CD4-positive, alpha-beta T cell treated with Interleukin-12 subunit alpha and Interleukin-12 subunit beta, for 1 hour (primary cell): ENCODE measurements at places on chromosomes 13 and 19.
A peak's percentile ranks its signal among the peaks of the same experiment; 100 is the strongest.

DNA sequence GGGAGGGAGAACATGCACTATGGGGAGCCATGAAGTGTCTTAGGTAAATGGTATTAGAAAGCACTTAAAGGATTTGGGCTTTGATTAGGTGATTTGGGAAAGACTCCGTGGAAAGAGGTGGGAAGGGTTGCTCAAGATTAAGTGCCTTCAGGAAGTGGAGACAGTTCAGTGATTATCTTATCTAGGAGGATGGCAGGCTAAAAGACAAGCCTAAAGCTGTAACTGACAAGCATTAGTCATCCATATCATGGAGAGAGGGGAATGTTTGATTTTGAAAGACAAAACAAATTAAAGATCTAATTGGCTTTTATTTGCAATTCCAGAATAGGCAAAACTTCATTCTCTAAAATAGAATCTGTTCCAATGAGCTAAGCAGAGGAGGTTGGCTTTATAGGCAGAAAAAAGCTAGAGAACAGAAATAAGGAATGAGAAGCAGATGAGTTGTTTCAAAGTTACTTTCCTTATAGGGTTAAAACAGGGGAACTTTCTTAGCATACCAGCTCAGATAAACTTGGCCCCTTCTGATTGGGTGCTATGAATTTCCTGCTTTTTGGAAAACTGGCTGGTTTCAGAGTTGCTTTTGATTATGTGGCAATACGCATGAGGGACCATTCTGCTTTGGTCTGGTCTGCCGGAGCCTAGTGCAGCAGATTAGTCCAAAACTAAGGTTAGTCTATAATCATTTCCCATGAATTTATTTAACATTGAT, 1.8 kb upstream of the DIAPH3 start:
- no peak for DNase-seq

- no peak for DNase-seq
Measured at GRCh38 chr13:23670793-23671192, 100.6 kb downstream of the TNFRSF19 start.

GRCh38 chr19:48625891-48626327, 6.6 kb downstream of the SPHK2 start:
- no peak for DNase-seq

DNA sequence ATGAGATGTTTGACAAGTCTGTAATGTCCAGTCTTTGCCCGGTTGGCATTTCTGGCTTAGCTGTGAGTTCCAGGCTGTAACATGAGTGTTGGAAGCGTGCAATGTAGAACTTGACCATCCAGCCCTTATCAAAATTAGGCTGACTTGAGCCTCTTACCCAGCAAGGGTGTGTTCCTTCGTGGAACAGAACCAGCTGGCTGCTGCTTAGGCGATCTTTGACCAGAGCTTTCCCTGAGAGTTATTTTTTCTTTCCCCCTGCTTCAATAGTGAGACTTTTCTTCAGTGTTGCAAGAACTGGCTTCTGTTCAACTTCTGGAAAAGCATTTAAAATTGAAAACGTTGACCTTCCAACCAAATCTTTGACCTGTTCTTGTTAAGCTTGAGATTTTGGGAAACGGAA, 6.5 kb downstream of the TNFSF13B start:
- DNase-seq: no peak

- no peak for DNase-seq
Measured at GRCh38 chr19:50667759-50668231, 18.6 kb downstream of the C19orf81 start.

DNA sequence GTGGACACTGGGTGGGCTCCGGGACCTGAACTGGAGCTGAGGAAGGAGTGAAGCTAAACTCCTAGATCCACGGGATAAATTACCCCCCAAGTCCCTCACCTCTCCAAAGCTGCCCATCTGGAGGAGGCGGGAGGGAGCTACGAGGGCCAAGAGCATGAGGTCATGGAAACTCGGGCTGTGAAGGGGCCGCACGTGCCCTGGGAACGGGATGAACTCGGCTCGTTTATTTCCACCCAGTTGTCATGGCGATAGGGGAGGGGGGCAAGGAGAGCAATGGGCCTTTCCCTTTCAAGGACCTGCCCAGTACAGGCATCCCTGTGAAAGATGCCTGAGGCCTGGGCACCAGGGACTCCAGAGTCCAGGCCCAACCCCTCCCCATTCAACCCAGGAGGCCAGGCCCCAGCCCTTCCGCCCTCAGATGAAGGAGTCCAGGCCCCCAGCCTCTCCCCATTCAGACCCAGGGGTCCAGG, 3.8 kb downstream of the PPP1R12C start:
- DNase-seq: no peak

DNA sequence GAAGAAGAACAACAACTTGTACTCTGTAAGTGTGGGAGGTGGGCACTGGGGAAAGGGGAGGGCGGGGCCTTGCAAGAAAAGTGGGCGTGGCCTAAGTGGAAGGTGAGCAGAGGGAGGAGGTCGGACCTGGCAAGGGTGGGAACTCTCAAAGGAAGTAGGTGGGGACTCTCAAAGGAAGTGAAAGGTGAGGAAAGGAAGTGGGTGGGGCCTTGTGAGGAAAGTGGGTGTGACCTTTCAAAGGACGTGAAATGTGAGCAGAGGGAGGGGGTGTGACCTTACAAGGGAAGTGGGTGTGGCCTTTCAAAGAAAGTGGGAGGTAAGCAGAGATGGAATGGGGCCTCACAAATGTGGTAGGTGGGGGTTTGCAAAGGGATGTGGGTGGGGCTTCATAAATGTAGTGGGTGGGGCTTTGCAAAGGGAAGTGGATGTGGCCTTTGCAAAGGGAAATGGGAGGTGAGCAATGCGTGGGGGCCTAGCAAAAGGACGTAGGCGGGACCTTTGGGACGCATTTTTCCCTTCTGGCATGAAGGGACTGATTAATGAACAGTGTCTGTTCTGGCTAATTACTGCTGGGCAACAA, 25.9 kb downstream of the ACSBG2 start:
- peak; percentile 85 for DNase-seq

GRCh38 chr13:75489502-75490263, 7.7 kb upstream of the TBC1D4 start:
- DNase-seq: no peak
